ENCODE measurements at places on chromosomes 2 and 18. TPM values are rescaled to one million over a fixed set of nuclear protein-coding genes. Genes with fewer than 3 reads are reported as not detected.

The STEAP3 gene
- total RNA-seq: 3.0 TPM

- DNase-seq: no peak
Measured at GRCh38 chr2:231356466-231356844, 39.1 kb upstream of the B3GNT7 start.

The LRP1B gene
- total RNA-seq: 1.7 TPM

- no peak for DNase-seq
Measured at GRCh38 chr2:20018601-20019152, 6.2 kb upstream of the MATN3 start.

The DAPL1 gene
- 41.6 TPM for total RNA-seq

DNA sequence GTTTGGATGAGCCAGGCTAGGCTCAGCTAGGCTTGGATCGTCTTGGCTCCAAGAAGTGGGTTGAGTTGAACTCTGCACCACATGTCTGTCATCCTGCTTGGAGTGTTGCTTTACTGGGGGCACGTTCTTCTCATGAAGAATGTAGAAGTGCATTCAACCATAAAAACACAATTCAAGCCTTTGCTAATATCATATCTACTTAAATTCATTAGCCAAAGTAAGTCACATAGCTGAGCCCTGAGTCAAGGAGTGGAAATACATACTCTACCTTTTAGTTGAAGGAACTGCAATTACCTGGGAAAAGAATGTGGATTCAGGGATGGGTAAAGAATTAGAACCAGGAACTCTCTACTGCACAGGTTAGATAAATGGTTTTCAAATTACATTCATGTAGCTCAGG, 360.4 kb upstream of the KCNH7 start:
- DNase-seq: no peak
